Thyroid gland (tissue), 4 donors: ENCODE measurements at places on chromosomes 7 and 10.

DNA sequence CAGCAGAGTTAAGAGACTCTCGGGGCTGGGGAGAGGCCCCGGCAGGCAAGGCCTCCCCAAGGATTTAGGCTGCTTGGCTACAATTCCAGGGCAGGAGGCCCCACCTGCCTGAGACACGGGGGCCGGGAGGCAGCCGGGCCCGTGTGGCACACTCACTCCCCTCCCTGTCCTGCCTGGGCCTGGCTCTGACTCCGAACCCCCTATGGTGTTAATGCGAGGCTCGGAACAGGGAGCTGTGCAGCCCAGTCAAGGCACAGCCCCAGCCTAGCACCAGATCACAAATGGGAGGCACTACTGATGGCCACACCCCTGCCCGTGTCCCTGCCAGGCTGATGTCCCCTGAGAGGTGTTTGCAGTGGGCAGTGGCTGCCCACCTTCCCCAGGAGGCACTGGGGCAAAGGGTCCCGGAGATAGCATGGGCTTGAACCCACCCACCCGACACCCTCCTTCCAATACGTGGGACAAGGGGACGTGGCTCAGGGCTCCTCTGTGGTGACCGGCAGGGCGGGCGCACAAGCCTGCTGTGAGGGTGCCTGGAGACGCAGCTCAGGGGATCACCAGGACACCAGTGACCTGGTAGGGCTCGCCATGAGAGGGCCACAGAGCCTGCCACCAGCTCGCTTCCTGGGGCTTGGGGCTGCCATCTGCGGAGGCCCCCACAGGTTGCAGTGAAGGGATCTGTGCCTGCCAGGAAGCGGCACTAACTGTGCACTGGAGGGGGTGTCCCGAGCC is 37.0 kb downstream of the DPYSL4 start:
- DNase-seq = no peak

DNA sequence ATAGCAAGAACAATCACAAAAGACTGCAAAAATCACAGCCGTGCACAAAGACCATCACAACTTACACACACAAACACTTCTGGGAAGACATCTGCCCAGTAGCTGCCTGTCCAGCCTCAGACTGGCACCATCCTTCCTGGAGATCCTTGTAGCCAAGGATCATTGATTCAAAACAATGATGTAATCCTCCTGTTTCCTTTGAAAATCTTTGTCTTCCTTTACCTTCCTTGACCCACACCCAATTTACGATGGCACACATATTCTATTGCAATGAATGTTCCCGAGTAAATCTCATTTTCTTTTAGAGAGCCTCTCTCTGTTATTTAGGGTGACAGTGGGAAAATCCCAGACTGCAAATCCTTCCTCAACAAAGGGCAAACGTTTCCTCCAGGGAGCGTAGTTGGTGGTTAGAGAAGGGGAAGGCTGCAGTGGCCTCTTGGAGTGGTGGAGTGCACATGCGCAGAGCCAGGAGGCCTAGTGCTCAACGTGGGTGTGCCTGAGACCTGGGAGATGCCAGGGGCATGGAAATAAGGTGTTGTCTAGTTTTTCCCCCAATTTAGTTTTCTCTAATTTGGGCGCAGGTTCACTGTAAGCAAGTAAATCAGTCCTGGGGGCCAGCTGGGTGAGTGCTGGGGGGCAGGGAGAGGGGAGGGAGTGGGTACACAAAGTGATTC is 3.1 kb upstream of the INPP5A start:
- DNase-seq = no peak

- DNase-seq = no peak
Observed at GRCh38 chr7:52726493-52726892, 308.9 kb upstream of the POM121L12 start.

DNA sequence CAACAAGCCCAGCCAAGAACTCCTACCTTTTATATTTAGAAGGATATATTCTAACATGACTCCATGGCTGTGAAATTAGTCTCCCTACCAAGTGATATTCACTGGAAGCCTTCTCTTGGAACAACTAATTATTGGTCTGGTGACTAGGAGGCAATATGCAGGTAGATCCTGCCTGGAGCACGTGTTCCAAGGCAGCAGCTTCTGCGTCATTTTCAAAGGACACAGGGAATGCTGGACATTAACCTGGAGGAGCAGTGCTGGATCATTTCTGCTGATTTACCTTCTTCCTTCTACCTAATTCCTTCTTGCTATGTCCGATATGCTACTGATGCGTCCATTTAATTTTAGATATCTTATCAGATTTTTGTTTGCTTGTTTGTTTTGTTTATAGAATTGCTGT is 5.6 kb downstream of the AKR1D1 start:
- DNase-seq = no peak

DNA sequence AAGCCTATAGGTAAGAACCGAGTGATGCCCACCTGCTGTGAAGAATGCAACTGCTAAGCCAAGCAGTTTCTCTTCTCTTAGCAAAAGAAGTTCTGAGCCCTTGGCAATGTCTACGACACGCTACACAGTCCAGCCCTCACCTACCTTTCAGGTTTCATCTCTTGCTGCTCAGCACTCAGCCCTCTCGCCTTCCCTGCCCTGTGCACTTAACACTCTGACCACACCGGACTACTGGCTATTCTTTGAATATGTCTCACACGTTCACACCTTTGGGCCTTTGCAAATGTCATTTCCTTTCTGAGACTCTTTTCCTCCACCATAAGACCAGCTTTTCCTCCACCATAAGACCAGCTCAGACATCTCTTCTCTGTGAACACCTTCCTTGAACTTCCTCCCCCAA is 67.0 kb upstream of the ITGB1 start:
- DNase-seq = no peak

DNA sequence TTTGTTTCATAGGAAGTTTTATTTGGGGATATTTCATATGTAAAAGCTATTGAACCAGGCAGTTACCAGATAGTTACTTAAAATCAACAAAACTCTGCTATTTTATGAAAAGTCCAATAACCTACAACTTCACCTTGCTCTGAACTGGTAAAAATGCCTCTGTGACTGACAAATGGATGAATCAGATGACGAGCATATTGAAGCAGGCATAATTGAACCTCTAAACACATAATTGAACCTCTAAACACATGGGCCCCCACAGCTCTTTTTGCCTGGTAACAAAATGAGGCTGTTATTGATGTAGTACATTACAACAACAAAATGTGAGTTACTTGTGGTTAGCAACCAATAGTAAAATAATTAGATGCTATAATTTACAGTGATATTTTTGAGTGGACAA is 99.7 kb downstream of the MBL2 start:
- no peak for DNase-seq

DNA sequence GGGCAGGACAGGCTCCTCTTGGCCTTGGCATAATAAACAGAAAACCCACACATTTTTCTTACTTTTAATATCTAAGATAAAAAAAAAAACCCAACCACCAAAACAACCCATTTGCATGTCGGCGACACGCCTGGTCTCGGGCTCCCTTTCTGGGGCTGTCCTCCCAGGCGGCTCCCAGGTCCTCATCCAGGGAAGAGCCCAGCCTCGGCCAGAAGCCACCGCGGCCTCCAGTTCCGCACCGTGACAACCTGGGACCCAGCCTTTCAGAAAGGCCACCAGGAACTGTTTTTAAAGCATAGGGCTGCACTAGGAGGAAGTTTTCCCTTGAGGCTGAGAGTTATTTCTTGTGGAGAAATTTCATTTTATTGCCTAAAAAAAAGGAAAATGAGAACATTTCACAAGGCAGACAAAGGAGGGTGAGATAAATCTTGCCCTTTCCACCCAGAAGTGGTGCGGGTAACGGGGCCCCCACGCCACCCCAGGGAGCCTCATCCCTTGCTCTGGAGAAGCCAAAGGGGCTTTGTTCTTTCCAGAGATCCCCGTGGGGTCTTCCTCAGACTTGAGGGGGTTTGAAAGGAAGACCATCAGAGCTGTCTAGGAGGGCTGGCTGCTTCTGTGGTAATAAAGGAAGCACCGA is 39.2 kb upstream of the MKRN1 start:
- no peak for DNase-seq

DNA sequence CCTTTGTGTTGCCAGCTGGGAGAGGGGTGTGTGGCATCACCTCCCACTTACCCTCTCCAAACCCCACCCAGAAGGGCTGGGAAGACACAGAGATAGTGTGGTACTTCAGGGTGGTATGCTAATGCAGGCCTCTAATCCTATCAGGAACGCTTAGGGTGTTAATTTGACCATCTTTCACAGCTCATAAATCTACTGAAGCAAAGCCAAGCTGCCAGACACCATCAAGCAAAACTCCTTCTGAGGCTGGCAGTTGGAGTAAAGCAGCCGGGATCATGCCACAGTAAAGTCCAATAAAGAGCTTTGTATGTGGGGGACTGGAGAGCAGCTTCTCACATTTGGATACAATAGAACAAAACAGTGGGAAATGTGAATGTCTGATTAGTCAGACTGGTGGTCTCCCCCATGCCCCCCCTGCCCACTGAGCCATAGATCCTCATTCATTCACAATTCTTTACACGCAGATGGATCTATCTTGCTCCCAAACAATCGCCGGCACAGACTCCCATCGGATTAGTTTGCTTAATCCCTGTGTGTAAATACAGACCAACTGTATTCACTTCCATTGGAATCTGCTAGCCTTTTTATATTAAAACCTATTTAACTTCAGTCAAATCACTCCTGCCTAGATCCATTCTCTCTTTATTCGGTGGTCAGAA is 29.6 kb downstream of the FGFBP3 start:
- DNase-seq = no peak
